ENCODE measurements at places on chromosomes 1 and 21. TPM values are rescaled to one million over a fixed set of nuclear protein-coding genes. Genes with fewer than 3 reads are reported as not detected.

SELE gene
- total RNA-seq, result 0.74 TPM

ZNF683 gene
- not detected for total RNA-seq

EPHA10 gene
- 8.9 TPM for total RNA-seq

CFHR3 gene
- not detected for total RNA-seq
